Psoas muscle (tissue), 8 donors: ENCODE measurements at places on chromosomes 7 and 10. TPM values are rescaled to one million over a fixed set of nuclear protein-coding genes. Genes with fewer than 3 reads are reported as not detected.

DNA sequence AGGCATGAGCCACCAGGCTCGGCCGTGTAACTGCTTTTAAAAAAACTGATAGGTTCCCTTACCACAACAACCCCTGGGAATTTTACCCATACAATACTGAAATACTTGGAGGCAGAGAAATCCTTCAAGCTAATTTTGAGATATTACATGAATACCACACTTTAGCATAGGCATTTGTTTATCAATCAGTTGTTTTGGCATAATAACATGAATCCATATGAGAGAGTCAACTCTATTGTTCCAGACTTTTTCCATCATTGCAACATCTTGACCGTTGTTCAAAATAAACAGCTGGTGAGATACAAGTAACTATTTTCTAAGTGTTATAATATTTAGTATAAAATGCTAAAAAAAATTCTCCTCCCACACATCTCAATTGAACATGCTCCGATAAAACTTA, 36.8 kb downstream of the LAMB4 start:
- DNase-seq, result no peak

- no peak for DNase-seq
Measured at GRCh38 chr7:46205478-46205877, 284.4 kb upstream of the IGFBP3 start.

DNA sequence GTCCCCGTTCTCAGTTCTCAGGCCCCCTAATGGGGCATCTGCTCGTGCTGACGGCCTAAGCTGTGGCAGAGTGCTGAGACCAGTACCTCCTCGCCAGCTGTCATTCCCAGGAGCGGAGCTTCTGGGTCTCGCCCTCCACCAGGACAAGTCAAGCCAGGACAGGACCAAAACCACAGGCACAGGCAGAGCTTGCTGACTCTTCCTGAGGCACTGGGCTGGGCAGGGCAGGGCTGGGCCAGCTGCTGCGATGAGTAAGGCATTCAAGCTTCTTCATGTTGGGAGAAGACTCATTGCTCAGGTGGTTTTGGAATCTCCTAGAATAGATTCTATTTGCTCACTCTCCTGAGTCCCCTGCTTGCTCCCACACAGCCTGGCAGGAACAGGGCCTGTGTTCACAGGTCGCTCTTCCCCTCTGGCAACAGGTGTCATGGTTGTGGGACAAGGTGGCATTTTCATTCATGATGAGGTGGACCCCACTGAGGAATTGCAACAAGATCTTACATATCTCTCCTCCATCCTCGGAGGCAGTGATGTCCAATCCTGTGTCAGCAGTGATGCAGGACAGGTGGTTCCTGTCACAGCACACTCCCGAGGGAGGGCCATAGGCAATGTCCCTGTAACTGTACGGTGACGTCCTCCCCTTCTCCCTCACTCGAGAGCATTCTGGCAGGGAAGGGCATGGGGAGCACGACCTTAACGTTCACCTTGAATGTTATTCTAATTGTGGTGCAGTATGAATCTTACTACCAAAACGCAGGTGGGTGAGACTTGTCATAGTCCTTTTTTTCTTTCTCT, 17.0 kb upstream of the SH3PXD2A start:
- DNase-seq, result no peak

DNA sequence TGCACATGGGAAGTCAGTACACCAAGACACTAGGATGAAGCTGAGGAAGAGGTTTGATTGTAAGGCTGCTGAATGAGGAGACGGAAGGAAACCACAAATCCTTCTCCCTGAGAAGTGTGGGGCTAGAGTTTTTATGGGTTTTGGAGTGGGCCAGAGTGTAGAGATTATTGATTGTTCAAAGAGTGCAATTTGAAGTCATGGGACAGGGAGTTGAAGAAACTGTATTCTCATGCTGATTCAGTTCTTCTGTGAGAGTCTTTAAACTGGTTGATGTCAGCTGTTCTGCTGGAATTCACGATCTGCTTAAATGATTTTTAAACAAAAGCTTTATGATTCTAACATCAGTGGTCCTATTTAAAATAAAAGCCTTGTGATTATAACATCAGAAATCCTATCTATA, 91.2 kb downstream of the CSTF2T start:
- DNase-seq, result no peak

DNA sequence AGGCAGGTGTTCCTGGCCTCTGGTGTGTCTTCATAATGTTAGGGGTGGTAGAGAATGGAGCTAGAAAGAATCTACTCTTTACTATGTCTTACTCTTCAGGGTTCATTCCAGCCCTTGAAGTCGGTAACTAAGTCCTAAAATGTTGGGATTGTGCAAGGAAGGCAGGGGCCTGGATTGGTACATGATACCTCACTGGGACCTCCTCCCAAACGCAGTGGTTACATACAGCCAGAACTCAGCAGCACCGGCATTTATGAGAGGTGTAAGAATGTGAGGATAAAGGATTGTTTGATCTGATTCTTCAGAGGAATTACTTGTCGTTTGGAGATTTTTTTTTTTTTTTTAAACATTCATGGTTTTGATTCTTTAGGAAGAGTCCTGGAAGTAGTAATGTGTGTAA, 6.9 kb downstream of the COMTD1 start:
- no peak for DNase-seq

PNLIP gene
- not detected for total RNA-seq

PLEKHS1 gene
- not detected for total RNA-seq

CACNB2 gene
- total RNA-seq, result 0.50 TPM
